ENCODE measurements at places on chromosomes 11 and 22.

DNA sequence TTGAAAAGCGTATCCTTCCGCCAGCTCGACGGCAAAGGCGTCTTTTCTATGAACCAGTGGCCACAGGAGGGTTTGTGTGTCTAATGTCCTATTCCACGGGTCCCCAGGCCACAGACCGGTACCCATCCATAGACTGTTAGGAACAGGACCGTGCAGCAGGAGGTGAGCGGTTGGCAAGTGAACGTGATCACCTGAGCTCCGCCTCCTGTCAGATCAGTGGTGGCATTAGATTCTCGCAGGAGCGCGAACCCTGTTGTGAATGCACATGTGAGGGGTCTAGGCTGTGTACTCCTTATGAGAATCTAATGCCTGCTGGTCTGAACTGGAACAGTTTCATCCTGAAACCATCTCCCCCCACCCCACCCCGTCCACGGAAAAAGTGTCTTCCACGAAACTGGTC, 62.7 kb upstream of the KCNQ1OT1 start:
- DNase-seq = no peak

- no peak for DNase-seq
Observed at GRCh38 chr11:23079382-23079813, 219.1 kb upstream of the CCDC179 start.

GRCh38 chr11:73463359-73463758, 87.2 kb downstream of the RELT start:
- no peak for DNase-seq

DNA sequence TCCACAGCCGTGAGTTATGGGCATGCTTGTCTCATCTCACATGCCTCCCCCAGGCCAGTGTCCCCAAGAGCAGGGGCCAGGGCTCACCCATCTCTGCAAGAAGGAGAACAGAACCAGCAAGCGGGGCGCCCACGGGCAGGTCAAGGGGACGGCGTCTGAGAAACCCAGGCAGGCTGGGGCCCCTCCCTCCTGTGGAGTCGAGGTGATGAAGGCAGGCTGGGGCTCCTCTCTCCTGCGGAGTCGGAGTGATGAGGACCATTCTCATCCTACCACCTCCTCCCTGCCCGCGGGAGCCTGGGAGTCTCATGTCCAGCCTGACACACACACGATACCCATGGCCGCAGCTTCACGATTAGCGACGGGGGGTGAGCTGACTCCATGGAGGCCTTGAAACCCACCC, 141.9 kb downstream of the CTTN start:
- no peak for DNase-seq

GRCh38 chr22:38950527-38951295, 6.7 kb upstream of the APOBEC3A start:
- DNase-seq = no peak

GRCh38 chr11:37770145-37770544, 1172.1 kb upstream of the RAG2 start:
- no peak for DNase-seq

GRCh38 chr22:32991353-32992101, 66.7 kb downstream of the SYN3 start:
- DNase-seq = no peak

DNA sequence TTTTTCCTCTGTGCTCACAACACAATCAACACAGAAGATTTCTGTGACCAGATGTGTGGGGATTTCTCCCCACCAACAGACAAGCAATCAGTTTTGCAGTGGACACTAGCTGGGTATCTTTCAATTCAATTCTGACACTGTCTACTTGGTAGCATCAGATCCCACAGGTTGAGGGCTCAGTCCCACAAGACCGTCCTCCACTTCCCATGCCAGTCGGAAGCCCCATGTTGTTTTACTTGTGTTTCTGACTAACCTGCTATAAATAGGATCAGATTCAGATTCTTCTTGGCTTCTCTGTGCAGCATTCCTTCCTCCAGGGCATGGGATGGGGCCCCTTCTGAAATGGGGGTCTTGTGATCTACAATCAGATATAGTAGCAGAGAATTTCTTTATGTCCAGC, 19.6 kb downstream of the ACER3 start:
- no peak for DNase-seq

DNA sequence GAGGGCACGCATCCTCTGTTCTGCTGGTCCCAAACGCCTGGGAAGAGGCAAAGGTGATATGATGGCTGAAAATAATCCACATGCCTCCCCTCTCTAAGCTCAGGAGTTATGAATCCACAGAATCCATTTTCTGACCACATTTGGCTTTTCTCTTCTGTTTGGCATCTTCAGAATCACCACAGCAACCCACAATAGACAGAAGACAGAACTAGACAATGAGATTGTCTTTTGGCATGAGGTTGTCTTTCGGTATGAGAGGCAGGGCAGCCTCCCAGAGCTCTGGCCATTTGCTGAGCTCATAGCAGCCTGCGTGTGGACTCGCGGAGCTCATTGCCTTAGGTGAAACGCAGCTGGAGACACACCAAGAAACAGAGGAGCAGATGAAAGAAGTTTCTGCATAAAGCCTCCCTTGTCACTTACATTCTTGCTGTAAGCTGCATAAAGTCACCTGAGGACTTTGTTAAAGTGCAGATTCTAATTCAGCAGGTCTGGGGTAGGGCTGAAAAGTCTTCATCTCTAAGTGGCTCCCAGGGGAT, 868.0 kb downstream of the NTM start:
- no peak for DNase-seq
